Bronchial epithelial cell (primary cell): ENCODE measurements at places on chromosomes 16 and 17. TPM values are rescaled to one million over a fixed set of nuclear protein-coding genes. Genes with fewer than 3 reads are reported as not detected.

Gene HSPB9
- total RNA-seq = not detected in 2 replicates

Gene CACNG3
- not detected in 2 replicates for total RNA-seq

Gene TCAP
- 0.51 TPM in 1 of 2 replicates, not detected in the other for total RNA-seq

Gene KRTAP4-5
- not detected in 2 replicates for total RNA-seq

Gene CCDC43
- 46.1 and 47.1 TPM in 2 replicates for total RNA-seq

Gene CSH2
- not detected in 2 replicates for total RNA-seq

Gene EIF3CL
- total RNA-seq = 87.2 and 132 TPM in 2 replicates

- no peak for DNase-seq
These were observed 206.2 kb downstream of the CNTNAP4 start for GRCh38 chr16:76483307-76483909.

GRCh38 chr17:73290399-73291259 lies 21.2 kb downstream of the CDC42EP4 start:
- no peak for DNase-seq

GRCh38 chr16:74586948-74587347 lies 20.0 kb downstream of the GLG1 start:
- DNase-seq = no peak

DNA sequence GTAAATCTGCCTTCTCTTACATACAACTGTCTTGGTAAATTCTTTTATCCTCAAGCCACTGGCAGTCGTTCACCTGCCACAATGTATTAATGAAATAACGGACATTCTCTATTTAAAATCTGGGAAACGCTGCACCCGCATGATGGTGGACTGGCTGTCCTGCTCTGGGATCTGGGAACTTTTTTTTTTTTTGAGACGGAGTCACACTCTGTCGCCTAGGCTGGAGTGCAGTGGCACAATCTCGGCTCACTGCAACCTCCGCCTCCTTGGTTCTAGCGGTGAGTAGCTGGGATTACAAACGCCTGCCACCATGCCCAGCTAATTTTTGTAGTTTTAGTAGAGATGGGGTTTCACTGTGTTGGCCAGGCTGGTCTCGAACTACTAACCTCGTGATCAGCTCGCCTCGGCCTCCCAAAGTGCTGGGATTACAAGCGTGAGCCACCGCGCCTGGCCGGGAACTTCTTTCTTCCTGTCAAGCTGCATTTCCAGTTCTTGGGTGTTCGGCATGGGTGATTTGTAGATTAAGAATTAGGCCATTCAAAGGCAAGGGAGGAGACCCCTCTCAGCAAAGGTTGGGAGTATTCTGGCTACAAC lies 28.3 kb downstream of the PRDM7 start:
- no peak for DNase-seq

DNA sequence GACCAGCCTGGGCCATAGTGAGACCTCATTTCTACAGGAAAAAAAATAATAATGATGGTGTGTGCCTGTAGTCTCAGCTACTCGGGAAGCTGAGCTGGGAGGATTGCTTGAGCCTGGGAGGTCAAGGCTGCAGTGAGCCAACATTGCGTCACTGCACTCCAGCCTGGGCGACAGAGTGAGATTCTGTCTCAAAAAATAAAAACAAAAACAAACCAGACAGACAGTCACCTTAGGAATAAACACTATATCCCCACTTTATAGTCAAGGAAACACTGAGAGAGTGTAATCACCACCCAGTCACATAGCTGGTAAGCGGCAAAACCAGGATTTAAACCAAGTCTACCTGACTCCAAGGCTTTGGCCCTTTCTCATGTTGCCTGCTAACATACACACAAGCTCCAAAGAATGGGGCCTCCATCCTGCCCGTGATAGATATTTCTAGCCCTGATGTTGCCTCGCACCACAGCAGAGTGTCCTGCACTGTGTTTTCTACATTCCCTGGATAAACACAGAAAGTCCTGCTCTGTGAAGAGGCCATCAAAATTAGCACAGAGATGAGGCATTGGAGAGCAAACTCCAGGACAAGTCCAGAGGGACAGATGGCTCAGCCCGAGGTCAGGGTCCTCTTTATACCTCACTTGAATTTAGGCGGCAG lies 66.1 kb upstream of the SMURF2 start:
- no peak for DNase-seq

DNA sequence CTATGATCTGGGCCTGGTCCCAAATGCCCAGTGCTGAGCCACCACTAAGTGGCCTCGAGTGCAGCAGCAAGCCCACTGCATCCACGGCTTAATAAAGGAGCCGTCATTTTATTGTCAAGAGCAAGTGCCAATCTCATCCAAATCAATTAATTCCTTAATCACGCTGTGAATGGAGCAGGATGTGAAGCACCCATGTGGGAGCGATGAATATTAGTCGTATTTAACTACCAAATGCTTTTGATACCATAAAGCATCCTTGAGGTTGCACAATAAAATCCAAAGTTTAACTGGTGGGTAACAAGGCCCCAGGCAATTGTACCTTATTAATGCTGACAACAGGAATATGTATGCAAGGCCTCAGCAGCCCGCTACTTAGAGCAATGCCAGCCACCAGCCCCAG lies 226.0 kb upstream of the C16orf82 start:
- DNase-seq = no peak

GRCh38 chr17:29544066-29544465 lies 22.8 kb downstream of the ABHD15 start:
- DNase-seq = no peak

DNA sequence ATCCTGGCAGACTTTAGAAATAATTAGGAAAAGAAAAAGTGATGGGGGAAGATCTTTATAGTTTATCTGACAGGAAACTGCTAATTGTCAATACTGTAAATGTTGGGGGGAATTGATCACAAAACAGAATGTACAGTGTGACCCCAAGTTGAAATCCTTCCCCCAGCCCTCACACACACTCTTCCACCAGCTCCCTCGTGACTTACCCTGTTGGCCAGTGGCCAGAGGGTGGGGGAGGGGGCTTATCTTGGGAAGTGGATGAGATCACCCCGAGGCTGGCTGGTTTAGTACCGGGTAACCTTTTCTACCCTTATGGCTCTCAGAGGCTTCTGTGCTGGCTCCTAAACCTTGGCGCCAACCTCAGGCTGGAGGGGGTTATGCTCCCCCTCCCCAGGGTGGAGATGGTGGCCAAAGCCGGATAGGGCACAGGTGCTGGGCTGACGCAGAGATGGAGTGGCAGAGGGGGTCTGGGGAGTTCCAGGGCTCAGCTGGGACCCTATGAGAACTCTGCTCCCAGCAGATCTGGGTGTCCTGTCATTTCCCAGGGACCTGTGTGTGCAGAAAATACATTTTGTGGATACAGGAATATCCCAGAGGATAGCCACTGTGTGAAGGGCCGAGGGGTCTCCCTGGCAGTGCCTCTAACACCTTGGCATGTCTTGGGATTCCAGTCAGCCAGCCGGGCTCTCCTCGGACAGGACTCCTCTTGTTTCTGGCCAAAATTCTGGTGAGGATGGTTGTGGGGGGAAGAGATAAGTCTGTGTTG lies 18.6 kb downstream of the CDH16 start:
- DNase-seq = peak; percentile 70

DNA sequence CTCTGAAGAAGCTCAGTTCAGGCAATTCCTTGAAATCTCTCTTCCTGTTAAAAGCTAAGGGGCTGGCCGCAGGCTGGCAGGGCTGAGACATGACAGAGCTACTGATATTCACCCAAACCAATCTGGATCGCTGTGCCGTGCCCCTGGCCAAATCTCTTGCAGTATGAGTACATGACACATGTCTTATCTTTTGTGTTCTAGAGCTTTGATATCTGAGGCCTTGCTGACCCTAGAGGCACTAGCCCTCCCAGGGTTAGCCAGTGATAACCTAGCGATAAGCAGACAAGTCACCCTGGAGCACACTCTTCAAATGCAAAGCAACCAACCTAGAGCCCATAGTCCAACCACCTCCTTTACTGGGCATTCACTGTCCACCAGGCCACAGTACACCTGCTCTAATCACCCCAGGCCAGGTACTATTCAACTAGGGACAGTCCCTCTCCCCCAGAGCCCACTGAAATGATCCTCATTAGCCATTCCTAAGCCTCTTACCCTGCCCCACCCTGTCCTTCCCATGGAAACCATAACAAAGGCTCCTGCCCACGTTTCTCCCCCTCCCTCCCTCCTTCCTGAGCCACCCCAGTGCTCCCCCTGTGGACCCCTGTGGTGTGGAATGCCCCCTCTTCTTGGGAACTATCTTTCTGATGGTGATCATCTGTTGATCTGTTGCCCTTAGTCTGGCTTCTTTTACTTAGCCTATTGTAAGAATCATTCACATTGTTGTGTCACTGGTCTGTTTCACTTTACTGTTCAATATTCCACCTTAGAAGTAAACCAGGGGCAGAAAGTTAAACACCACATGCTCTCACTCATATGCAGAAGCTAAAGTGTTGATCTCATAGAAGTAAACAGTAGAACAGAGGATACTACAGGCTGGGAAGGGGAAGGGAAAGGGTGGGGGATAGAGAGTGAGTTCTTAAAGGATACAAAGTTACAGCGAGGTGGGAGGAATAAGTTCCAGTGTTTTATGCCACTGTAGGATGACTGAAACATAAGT lies 52.5 kb downstream of the TEKT5 start:
- no peak for DNase-seq

GRCh38 chr17:58328195-58329034 lies at the start of gene TSPOAP1:
TSPOAP1 (minus strand) TSS chr17:58328795; CDS start chr17:58327920, 875 bp downstream.
- DNase-seq = no peak

- no peak for DNase-seq
These were observed 3.8 kb downstream of the ARHGDIA start for GRCh38 chr17:81867170-81867990.

DNA sequence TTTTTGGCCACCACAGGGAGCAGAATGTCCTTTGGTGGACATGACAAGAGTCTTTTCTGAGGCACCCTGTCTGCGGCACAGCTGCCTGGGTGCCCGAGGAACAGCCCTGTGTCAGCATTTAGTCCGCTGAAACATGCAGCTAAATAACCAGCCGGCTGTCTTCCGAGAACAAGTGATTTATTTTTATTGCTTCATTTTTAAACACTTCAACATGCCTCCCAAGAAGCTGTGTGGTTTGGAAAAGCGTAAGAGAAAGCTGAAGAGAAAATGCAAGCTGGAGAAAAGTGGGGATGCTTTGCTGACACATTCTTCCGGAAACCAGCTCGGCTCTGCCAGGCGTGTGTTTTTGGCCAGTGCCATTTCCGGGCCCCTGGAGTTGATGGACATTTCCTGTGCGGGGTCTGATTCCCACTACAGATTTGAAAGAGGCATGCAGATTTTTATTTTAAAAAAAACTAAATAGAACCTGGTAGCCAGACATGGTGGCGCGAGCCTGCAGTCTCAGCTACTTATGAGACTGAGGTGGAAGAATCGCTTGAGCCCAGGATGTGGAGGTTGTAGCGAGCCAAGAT lies 94.7 kb downstream of the SEC14L1 start:
- DNase-seq = peak; percentile 8

- DNase-seq = no peak
These were observed 8.5 kb downstream of the ALDH3A2 start for GRCh38 chr17:19656851-19657581.

DNA sequence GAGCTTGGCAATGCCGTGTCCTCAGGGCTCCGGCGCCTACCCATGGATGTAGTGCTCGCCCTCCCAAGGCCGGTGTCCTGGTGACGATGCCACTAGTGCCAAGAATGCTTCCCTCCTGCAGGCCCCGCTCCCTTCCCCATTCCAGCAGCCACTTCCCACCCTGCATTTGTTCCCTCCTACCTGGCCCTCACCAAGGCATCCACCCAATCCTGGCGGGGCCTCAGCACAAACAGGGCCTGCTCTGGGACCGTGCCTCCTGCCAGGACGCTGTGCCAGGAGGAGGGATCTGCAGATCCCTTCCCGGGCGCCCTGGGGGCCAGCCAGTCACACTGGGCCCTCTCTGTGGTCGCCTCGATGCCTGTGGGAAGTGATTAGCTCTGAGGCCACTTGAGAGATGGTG lies 25.1 kb downstream of the ABR start:
- DNase-seq = no peak

GRCh38 chr17:58783380-58783779 lies 27.7 kb downstream of the PPM1E start:
- peak; percentile 23 for DNase-seq

GRCh38 chr17:16585796-16586195 lies 16.8 kb upstream of the ZNF287 start:
- DNase-seq = no peak

GRCh38 chr16:15772579-15773293 lies 84.1 kb downstream of the MYH11 start:
- DNase-seq = no peak

GRCh38 chr17:72193391-72194106 lies 72.7 kb downstream of the SOX9 start:
- DNase-seq = peak; percentile 23

DNA sequence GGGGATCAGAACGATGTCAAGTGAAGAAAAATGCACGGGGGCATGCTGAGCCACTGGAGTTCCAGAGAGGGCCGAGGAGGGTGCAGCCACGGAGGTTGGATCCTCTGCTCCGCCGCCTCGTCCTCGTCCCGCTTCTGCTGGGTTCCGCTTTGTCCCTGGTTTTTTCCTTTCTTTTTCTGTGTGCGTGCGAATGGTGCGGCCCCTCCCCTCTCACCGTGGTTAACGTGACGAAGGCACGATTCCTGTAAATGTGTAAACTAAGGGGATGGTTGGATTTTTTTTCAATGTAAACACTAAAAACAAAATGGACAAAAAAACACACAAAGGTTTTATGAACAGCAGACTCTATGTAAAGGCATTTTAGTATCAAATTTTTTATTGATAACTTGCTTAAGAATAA lies 46.7 kb downstream of the ACTG1 start:
- DNase-seq = no peak

- peak; percentile 96 for DNase-seq
These were observed 111.1 kb downstream of the SMG6 start for GRCh38 chr17:2192367-2193057.

- peak; percentile 79 for DNase-seq
These were observed 45.9 kb downstream of the SOCS3 start for GRCh38 chr17:78313735-78314648.

- no peak for DNase-seq
These were observed 54.1 kb upstream of the NFAT5 start for GRCh38 chr16:69511651-69512050.
